ENCODE measurements at places on chromosomes 2 and 18. TPM values are rescaled to one million over a fixed set of nuclear protein-coding genes. Genes with fewer than 3 reads are reported as not detected.

The GREB1L gene
- total RNA-seq = 20.0 TPM

The ACMSD gene
- not detected for total RNA-seq

The HNMT gene
- 67.2 TPM for total RNA-seq

The FAP gene
- total RNA-seq = 37.6 TPM

The TM4SF20 gene
- not detected for total RNA-seq

The CERKL gene
- total RNA-seq = not detected

The KCNG2 gene
- not detected for total RNA-seq

The CD8A gene
- total RNA-seq = 4.4 TPM

The GMPPA gene
- 56.5 TPM for total RNA-seq

The BOLL gene
- total RNA-seq = not detected

The ANKRD30B gene
- not detected for total RNA-seq

DNA sequence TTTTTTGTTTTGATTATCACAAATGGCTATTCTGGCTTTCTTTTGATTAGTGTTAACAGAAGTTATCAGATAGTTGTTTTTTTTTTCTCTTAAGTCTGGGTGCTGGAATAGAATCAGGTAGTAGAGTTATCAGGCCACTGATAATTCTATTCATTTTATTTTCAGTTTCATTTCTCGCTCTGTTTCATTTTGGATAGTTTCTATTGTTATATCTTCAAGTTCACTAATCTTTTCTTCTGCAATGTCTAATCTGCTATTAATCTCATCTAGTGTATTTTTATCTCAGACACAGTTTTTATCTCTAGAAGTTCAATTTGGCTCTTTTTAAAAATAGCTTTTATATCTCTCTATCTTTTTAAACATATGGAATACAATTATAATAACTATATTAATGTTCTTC, 241.8 kb upstream of the EPC2 start:
- DNase-seq = no peak
- H3K4me3 ChIP-seq = no peak overlapping the region
- H3K27ac ChIP-seq = no peak overlapping the region
- no peaks in the 10 kb centered on the region for H3K27me3 ChIP-seq
- H3K36me3 ChIP-seq = no peaks in the 10 kb centered on the region

DNA sequence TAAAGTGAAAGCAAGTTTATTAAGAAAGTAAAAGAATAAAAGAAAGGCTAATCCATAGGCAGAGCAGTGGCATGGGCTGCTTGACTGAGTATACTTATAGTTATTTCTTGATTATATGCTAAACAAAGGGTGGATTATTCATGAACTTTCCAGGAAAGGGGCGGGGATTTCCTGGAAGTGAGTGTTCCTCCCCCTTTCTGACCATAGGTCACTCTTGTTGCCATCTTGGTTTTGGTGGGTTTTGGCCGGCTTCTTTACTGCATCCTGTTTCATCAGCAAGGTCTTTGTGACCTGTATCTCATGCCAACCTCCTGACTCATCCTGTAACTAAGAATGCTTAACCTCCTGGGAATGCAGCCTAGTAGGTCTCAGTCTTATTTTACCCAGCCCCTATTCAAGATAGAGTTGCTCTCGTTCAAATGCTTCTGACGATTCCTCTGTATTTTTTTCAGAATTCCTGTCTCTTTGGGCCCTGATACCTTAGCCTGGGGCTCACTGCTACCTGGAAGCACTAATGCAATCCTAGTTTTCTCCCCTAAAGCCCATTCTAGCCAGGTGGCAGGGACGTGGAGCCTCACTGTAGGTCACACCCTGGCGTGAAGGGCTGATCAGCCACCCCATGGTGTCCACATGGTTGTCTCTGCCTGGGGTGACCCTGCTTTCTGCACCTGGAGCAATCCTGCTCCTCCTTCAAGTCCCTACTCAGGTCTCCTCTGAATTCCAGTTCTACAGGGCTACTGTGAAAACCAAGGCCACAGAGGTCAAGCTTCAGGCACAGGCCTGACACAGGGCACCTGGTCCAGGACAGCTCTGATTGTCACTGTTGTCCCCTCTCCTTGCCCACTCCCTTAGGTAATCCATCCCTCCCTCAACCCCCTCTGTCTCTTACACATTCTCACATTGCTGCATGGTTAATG, 6.0 kb upstream of the SLC35F6 start:
- DNase-seq = peak; percentile 68
- peak overlapping the region; percentile 26 for H3K27ac ChIP-seq
- H3K27me3 ChIP-seq = no peaks in the 10 kb centered on the region
- H3K4me1 ChIP-seq = peaks cover 26% of the 10 kb centered on the region
- no peaks in the 10 kb centered on the region for H3K36me3 ChIP-seq

- DNase-seq = no peak
- H3K4me3 ChIP-seq = no peak overlapping the region
- no peaks in the 10 kb centered on the region for H3K27me3 ChIP-seq
- no peaks in the 10 kb centered on the region for H3K36me3 ChIP-seq
- H3K27ac ChIP-seq = no peak overlapping the region
Measured at GRCh38 chr2:61550375-61551209, 12.4 kb upstream of the XPO1 start.

- no peaks in the 10 kb centered on the region for H3K27me3 ChIP-seq
- no peaks in the 10 kb centered on the region for H3K36me3 ChIP-seq
Measured at GRCh38 chr2:236665572-236666118, 96.0 kb downstream of the ACKR3 start.

DNA sequence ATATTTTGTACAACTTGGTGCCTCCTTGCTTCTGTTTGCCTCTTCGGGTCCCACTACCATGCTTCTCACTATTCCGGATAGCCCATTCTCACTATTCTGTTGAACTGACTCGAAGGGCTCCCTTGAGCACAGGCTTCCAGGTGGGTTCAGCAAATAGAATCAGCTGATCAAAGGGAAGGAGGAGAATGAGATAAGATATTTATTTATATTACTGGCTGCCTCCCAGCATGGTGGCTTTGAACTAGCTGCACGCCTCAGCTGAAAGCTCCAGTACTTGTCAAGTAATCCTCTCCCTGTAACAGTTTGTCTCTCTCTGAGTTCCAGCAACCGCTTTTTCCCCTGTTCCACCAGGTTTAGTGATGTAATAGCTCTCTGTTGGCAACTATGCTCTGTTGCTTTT, 187.8 kb upstream of the HNRNPA3 start:
- H3K4me1 ChIP-seq = no peaks in the 10 kb centered on the region
- H3K27ac ChIP-seq = no peak overlapping the region
- no peak overlapping the region for H3K4me3 ChIP-seq
- no peaks in the 10 kb centered on the region for H3K36me3 ChIP-seq
- no peaks in the 10 kb centered on the region for H3K27me3 ChIP-seq

DNA sequence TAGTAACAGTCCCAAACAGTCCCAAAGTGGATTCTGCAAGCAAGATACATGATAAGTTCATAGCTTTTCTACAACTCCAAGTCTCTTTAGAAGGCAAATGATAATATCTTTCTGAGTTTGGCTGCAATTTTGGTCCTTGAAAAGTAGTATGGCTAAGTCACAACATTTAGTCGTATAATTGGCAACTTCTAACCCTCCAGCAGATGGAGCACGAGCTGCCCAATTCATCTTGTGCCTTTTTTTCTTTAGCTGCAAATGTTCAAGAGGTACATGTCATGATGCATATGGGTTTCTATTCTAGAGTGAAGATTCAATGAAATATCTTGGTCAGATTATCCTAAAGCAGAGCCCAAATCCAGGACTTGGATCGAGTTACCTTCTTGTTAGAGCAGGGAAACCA, 127.0 kb upstream of the KLHL14 start:
- H3K4me1 ChIP-seq = no peaks in the 10 kb centered on the region
- no peak overlapping the region for H3K27ac ChIP-seq
- no peaks in the 10 kb centered on the region for H3K27me3 ChIP-seq
- H3K4me3 ChIP-seq = no peak overlapping the region
- DNase-seq = no peak

- DNase-seq = no peak
- H3K36me3 ChIP-seq = no peaks in the 10 kb centered on the region
- H3K27me3 ChIP-seq = no peaks in the 10 kb centered on the region
- peaks cover 17% of the 10 kb centered on the region for H3K4me1 ChIP-seq
- no peak overlapping the region for H3K27ac ChIP-seq
Measured at GRCh38 chr18:56574861-56575260, 63.5 kb downstream of the TXNL1 start.

GRCh38 chr2:37683921-37684780, 12.7 kb upstream of the CDC42EP3 start:
- no peak for DNase-seq
- peaks cover 9% of the 10 kb centered on the region for H3K4me1 ChIP-seq
- no peaks in the 10 kb centered on the region for H3K36me3 ChIP-seq
- no peak overlapping the region for H3K4me3 ChIP-seq
- no peak overlapping the region for H3K27ac ChIP-seq

GRCh38 chr18:14085770-14086457, 46.3 kb downstream of the ZNF519 start:
- DNase-seq = no peak
- no peak overlapping the region for H3K27ac ChIP-seq
- H3K27me3 ChIP-seq = no peaks in the 10 kb centered on the region
- no peaks in the 10 kb centered on the region for H3K4me1 ChIP-seq
- no peaks in the 10 kb centered on the region for H3K36me3 ChIP-seq

- H3K36me3 ChIP-seq = no peaks in the 10 kb centered on the region
- H3K4me3 ChIP-seq = no peak overlapping the region
- no peak overlapping the region for H3K27ac ChIP-seq
Measured at GRCh38 chr18:44881461-44882162, 200.9 kb downstream of the SETBP1 start.

GRCh38 chr2:3972377-3972776, 269.0 kb downstream of the DCDC2C start:
- no peaks in the 10 kb centered on the region for H3K36me3 ChIP-seq
- H3K4me3 ChIP-seq = no peak overlapping the region
- no peak overlapping the region for H3K27ac ChIP-seq
- H3K4me1 ChIP-seq = no peaks in the 10 kb centered on the region

- peak within 1 kb of the TSS; percentile 73 for H3K4me3 ChIP-seq
- H3K36me3 ChIP-seq = no peaks in the 10 kb centered on the region
- H3K4me1 ChIP-seq = peaks cover 16% of the 10 kb centered on the region
- no peaks in the 10 kb centered on the region for H3K27me3 ChIP-seq
- no peak for DNase-seq
- H3K27ac ChIP-seq = peak within 1 kb of the TSS; percentile 43
Measured at GRCh38 chr2:181457121-181457740, at the start of gene ITGA4. ITGA4 (plus strand) TSS chr2:181457386; CDS start chr2:181457655, 269 bp downstream.

DNA sequence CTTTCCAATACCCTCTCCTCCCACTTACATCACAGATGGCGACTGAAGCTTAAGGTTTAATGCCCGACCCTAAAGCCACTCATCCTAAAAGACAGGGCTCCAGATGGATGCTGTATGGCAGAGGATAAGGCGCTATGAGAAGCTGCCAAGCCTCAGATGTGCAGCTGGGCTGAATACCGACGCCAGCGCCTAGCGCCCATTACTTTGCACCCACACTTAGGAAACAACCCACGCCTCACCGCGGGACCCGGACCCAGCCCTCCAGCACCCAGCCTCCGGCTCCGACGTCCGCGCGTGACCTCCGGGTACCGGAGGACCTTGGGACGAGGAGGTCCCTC, 335 bp downstream of the TRAK2 start:
- peak overlapping the region; percentile 87 for H3K4me3 ChIP-seq
- no peaks in the 10 kb centered on the region for H3K36me3 ChIP-seq
- DNase-seq = no peak
- peaks cover 40% of the 10 kb centered on the region for H3K4me1 ChIP-seq
- peak overlapping the region; percentile 84 for H3K27ac ChIP-seq
- no peaks in the 10 kb centered on the region for H3K27me3 ChIP-seq

- DNase-seq = no peak
- H3K27ac ChIP-seq = no peak overlapping the region
- H3K27me3 ChIP-seq = no peaks in the 10 kb centered on the region
- peaks cover 33% of the 10 kb centered on the region for H3K4me1 ChIP-seq
Measured at GRCh38 chr18:48818329-48819254, 132.2 kb downstream of the SMAD7 start.

DNA sequence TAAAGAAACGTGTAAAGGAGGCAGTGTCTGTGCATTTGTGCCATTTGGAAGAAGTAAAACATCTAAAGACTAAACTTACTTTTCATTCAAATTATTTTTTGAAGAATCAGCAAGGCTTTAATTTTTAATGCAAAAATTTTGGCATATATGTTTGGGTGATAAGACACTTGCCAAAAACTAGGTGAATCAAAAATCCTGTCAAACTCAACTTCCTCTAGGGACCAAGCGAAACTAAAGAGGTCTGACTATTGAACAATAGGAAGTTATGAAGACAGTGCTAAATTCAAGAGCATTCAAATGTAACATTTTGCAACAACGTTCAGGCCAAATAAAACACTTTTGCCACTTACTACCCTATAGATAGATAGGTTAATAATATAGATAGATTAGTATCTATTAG, 306.1 kb downstream of the NOL4 start:
- no peak overlapping the region for H3K27ac ChIP-seq
- no peaks in the 10 kb centered on the region for H3K27me3 ChIP-seq
- no peaks in the 10 kb centered on the region for H3K36me3 ChIP-seq
- no peak overlapping the region for H3K4me3 ChIP-seq

GRCh38 chr18:77052983-77053309, 79.6 kb downstream of the MBP start:
- H3K27ac ChIP-seq = no peak overlapping the region
- no peak for DNase-seq
- H3K36me3 ChIP-seq = no peaks in the 10 kb centered on the region
- H3K4me1 ChIP-seq = peaks cover 26% of the 10 kb centered on the region

DNA sequence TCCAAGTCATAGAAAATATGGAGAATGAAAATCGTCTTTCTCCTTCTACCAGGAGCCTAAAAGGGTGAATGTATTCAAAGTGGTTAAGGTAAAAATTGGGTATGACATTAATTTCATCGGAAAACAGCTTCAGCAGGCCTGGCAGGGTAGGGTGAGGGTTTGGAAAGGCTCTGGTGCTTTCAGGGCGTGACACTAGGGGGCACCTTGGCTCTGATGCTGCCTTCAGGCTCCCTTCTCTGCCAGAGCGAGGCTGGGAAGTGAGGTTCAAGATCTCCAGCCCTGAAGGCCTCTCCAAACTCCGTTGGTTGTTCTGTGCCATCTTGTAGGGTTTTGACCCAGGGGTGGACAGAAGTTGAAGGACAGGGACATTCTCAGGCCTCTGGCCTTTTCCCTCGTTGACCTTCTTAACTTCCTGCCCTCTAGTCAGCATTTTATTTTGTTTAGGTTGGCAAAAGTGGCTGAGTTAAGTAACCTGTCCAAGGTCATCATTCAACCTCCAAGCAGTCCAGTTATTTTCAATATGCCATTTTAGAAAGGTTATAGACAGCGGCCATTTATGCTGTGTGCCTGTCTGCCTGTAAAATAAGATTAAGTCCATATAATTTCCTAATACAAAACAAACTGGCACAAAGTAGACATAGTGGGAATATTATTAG, 40.3 kb downstream of the EML6 start:
- no peak for DNase-seq
- no peaks in the 10 kb centered on the region for H3K4me1 ChIP-seq
- H3K36me3 ChIP-seq = no peaks in the 10 kb centered on the region
- peaks cover 4% of the 10 kb centered on the region for H3K27me3 ChIP-seq
- no peak overlapping the region for H3K27ac ChIP-seq
- H3K4me3 ChIP-seq = no peak overlapping the region

GRCh38 chr2:145007093-145007959, 487.4 kb upstream of the ZEB2 start:
- peak; percentile 39 for DNase-seq
- H3K4me1 ChIP-seq = peaks cover 17% of the 10 kb centered on the region
- peak overlapping the region; percentile 79 for H3K27ac ChIP-seq
- H3K4me3 ChIP-seq = peak overlapping the region; percentile 58

- H3K27ac ChIP-seq = no peak overlapping the region
- H3K27me3 ChIP-seq = peaks cover 5% of the 10 kb centered on the region
- H3K4me3 ChIP-seq = no peak overlapping the region
- no peaks in the 10 kb centered on the region for H3K36me3 ChIP-seq
Measured at GRCh38 chr2:121282800-121283385, 2.1 kb downstream of the TFCP2L1 start.

GRCh38 chr2:60476206-60476954, 77.1 kb downstream of the BCL11A start:
- no peak overlapping the region for H3K27ac ChIP-seq
- H3K36me3 ChIP-seq = no peaks in the 10 kb centered on the region
- no peak for DNase-seq
- no peaks in the 10 kb centered on the region for H3K27me3 ChIP-seq
- no peaks in the 10 kb centered on the region for H3K4me1 ChIP-seq

Data from thoracic aorta (tissue), 2 donors.